DMS 273 treated with DMSO at 0.1 percent for 48 hours (cell line): ENCODE measurements at places on chromosomes 3 and 15.

GRCh38 chr3:100001526-100002270 is 112.6 kb downstream of the FILIP1L start:
- no peak for DNase-seq

GRCh38 chr3:79018671-79019136 is 749.1 kb downstream of the ROBO1 start:
- DNase-seq: no peak

- DNase-seq: peak; percentile 29
These were observed 32.9 kb upstream of the CRTC3 start for GRCh38 chr15:90496791-90497190.

GRCh38 chr3:129052675-129053074 is 7.9 kb upstream of the GP9 start:
- no peak for DNase-seq

DNA sequence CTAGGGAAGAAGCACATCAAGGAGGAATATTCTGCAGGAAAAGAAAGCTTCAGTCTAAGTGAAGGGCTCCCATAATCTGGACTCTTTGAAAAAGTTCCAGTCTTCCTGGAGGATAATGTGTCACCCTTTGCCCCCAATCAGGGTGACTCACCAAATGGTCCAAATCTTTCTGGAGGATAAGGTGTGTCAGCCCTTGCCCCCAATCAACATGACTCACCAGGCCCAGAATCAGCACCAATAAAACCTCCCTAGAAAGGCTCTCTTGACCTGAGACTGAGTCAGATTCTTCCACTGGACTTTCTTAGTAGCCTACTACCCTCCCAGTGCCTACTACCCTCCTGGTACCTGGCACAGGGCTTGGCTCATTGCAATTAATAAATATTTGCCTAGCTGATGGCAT is 9.5 kb upstream of the ARL14 start:
- DNase-seq: no peak

- DNase-seq: no peak
These were observed 921.2 kb downstream of the SQOR start for GRCh38 chr15:46556010-46556409.

DNA sequence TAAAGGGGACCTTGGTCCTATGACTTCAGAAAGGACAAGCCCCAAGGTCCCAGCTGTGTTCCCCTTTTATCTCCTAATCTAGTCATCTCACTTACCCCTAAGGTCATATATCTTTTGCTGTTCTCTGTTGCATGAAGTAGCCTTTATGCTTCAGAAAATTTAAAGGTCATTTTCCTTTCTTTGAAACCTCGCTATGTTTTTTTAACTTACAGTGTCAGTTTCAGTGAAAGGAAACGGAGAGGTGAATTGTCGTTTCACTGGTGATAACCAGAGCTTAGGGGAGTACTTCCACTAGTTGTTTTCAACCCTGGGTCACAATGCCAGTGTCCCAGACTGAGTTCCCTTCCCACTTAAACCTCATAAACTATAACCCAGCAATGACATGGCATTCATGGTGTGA is 357.4 kb downstream of the GAP43 start:
- DNase-seq: no peak

DNA sequence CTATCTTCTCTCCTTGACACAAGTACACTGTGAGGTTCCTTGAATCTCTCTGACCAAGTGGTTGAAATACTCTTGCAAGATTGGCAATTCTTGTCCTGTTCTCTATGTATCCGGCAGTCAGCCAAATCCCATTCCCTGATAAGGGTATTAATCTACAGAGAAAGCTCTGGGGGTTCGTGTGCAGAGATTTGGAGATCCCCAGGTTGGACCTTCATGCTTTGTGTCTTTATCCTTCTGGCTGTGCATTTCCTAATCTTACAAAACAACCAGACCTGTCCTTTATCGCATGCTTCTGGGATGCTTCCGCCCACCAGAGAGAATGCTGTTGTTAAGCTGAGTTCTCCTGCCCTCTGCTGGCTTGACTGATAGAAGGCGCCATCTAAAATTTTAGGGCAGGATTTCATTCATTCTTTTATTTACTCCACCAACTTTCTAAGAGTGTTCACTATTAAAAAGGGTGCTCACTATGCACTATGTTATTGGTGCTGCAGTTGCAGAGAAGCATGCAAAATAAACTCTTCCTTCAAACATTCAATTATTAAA is 8.6 kb upstream of the SST start:
- no peak for DNase-seq

DNA sequence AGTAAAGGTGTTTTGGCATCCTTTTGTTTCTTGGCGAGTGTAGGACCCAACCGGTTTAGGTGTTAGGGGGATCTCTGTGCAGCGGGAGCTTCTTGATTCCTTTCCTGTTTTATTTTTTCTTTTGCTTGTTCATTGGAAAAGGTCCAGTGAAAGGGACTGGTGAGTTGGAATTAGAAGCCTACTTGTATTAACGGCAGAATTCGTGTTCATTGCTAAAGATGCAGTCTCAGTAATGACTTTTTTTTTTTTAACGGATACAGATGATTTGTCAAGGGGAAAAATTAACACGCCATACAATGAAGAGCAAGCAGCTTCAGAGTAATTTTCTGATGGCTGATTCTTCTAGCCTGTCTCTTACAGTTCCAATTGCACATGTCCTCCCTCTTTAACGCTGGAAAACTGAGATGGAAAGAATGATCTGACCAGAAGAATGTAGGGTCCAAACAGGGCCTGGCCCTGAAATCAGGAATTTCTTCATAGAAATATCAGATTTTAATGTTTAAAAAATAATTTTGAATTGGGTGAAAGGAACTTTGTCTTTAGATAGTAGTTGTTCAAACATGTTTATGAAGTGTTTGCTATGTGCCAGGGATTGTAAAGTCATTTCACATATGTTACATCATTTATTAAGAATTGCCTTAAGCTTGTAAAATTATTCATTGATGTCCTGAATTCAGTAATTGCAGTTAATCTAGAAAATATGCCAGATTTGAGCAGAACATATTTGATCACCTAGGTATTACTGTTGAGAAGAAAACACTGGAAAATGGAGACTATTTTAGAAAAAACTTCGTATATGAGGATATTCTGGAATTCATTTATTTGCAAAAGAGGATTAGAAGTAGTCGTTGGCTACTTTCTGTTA is 1.4 kb downstream of the MAPK6 start:
- no peak for DNase-seq

- DNase-seq: no peak
These were observed 84.3 kb upstream of the ABI3BP start for GRCh38 chr3:101077361-101078011.

DNA sequence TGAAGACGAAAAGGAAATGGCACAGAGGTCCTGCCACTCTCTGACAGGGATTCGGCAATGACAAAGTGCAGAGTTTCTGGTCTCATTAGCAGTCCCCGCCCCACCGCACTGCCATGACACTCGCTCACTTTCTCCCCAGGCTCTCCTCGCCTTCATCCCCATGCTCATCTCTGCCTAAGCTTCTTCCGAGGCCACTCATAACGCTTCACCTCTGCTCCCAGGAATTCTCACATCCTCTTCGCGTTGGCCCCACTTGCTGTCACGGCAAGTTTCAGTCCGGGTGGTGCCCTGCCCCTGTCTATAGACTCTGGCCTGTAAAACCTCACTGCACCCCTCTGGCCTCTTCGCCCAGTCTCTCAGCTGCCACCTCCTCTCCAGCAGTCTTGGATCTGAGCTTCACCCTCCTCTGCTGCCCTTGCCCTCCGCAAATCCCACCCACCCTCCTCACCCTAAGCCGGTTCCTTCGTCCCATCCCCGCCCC is 654 bp downstream of the RUBCN start:
- DNase-seq: no peak

DNA sequence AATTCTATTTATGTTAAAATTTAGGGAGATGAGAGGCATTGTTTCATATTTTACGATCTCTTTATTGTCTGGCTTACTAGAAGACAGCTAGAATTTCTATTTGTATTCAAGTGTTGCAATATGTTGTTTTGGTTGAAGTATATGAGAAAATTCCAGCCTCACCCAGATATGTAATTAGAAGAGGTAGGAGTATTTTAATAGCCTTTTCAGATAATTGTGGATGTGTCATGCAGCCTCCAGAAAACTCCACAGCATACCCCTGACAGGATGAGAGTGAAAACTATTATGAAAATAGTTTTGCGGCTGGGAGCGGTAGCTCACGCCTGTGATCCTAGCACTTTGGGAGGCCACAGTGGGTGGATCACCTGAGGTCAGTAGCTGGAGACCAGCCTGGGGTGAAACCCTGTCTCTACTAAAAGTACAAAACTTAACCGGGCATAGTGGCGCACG is 21.5 kb upstream of the USP3 start:
- DNase-seq: no peak

DNA sequence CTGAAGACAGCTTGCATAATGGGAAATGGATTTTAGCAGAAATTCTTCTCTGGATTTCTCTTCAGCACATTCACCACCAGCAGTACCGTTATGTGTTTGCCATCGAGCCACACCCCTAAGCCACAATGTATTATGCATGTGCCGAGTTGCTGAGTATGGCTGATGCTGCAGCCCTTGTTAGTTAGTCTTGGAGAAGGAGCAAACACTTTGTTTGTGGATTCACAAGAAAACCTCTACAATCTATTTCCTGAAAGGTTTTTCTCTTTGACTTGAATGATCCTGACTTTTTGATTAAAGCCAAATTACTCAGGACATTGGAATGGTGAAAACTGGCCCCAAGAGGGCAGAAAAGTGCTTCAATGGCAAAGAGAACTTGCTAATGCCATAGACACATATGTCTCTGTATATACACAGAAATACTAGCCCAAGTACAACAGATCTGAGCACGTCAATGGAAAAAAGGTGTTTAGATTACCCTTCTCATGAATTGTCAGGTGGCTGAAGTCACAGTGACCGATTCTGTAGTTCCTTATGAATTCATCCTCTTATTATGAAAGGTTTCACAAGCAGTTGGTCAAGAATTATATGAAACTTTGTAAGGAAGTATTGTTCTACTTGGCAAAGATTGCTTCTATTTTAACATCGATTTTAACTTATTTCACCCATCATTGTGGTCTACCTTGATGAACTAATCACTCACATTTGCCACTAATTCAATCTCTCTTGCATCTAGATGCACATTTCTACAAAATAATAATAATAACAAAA is 103.0 kb downstream of the P3H2 start:
- DNase-seq: no peak

DNA sequence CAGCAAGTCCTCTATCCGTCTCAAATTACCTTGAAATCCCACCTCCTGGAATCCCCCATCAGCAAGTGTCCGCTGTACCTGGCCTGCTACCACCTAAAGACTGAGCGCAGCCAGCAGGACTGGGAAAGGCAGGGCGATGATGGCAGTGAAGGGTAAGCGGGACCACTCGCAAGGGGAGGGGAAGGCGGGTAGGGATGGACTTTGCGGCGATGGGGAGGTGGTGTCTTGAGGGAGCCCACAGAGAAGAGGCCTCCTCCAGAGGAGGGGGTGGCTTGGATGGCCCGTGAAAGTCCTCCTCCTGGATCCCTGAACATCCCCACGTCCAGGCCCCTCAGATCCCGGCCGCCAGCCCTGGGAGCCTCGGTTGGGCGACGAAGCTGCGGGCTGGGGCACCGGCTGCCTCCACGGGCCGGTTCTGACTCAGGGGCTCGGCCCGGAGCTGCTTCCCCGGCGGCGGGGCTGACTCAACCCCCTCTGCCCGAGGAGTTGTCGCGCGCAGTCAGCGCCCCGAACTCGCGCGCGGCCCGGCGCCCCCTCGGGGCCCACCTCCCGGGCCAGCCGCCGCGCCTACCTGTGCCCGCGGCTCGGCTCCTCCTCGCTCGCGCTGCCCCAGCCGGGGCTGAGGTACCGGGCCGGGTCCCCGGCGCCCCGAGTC is 512 bp downstream of the LARP6 start:
- no peak for DNase-seq

DNA sequence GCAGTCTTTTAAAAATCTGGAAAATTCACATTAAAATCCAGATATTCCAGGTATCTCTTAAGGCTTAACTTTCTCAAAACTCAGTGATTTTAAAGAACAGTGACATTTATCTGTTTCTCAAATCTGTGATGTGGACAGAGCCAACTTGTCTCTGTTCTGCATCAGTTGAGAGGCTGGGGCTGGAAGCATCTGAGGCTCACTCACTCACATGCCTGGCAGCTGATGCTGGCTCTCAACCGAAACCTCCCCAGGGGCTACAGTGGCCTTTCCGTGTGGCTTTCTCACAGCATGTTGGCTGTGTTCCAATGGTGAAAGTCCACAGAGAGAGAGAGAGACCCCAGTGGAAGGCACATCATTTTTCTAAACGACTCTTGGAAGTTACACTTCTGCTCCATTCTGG is 53.5 kb downstream of the CEMIP start:
- no peak for DNase-seq

DNA sequence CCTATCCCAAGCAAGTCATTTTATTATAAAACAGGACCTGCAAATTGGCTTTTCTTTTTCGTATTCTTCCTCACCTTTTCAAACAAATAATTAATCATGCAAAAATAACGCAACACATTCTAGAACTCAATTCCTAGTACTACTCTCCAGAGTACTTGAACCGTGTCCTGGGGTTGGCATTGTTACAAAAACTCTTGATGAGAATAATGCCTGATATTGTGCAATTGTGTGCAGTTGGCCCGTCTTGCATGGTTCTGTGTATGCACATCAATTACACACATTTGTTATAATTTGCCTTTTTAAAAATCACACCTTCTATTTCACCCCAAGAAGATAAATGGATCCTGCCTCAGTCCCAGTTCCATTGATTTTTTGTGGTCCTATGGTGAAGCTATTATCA is 205.4 kb downstream of the EPHB1 start:
- DNase-seq: no peak

GRCh38 chr3:133273346-133273745 is 126.5 kb upstream of the BFSP2 start:
- DNase-seq: no peak

DNA sequence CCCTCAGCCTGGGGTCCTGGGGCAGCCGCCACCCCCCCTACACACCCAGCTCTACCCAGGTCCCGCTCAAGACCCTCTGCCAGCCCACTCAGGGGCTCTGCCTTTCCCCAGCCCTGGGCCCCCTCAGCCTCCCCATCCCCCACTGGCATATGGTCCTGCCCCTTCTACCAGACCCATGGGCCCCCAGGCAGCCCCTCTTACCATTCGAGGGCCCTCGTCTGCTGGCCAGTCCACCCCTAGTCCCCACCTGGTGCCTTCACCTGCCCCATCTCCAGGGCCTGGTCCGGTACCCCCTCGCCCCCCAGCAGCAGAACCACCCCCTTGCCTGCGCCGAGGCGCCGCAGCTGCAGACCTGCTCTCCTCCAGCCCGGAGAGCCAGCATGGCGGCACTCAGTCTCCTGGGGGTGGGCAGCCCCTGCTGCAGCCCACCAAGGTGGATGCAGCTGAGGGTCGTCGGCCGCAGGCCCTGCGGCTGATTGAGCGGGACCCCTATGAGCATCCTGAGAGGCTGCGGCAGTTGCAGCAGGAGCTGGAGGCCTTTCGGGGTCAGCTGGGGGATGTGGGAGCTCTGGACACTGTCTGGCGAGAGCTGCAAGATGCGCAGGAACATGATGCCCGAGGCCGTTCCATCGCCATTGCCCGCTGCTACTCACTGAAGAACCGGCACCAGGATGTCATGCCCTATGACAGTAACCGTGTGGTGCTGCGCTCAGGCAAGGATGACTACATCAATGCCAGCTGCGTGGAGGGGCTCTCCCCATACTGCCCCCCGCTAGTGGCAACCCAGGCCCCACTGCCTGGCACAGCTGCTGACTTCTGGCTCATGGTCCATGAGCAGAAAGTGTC is 30.2 kb downstream of the PTPN23 start:
- DNase-seq: no peak

- no peak for DNase-seq
These were observed 57.1 kb downstream of the CALML4 start for GRCh38 chr15:68148039-68148438.
